ENCODE measurements at places on chromosomes 6 and 20.

DNA sequence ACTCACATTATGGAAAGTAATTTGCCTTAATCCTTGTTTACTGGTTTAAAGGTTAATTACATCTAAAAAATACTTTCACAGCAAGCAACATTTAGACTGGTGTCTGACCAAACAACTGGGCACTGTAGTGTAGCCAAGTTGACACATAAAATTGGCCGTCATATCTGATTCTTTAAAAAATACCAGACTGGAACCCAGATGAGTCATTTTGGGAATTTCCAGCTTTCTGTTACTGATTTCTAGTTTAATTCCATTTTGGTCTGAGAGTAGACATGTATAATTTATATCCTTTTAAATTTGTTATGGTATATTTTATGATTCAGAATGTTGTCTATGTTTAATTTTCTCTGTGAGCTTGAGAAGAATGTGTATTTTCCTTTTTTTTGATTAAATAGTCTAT, 44.1 kb downstream of the SCP2D1 start:
- no peaks in the 10 kb centered on the region for H3K4me1 ChIP-seq
- no peaks in the 10 kb centered on the region for H3K36me3 ChIP-seq
- H3K4me3 ChIP-seq = no peak overlapping the region
- H3K27me3 ChIP-seq = peaks cover 2% of the 10 kb centered on the region
- no peak overlapping the region for H3K27ac ChIP-seq
- no peak for DNase-seq

DNA sequence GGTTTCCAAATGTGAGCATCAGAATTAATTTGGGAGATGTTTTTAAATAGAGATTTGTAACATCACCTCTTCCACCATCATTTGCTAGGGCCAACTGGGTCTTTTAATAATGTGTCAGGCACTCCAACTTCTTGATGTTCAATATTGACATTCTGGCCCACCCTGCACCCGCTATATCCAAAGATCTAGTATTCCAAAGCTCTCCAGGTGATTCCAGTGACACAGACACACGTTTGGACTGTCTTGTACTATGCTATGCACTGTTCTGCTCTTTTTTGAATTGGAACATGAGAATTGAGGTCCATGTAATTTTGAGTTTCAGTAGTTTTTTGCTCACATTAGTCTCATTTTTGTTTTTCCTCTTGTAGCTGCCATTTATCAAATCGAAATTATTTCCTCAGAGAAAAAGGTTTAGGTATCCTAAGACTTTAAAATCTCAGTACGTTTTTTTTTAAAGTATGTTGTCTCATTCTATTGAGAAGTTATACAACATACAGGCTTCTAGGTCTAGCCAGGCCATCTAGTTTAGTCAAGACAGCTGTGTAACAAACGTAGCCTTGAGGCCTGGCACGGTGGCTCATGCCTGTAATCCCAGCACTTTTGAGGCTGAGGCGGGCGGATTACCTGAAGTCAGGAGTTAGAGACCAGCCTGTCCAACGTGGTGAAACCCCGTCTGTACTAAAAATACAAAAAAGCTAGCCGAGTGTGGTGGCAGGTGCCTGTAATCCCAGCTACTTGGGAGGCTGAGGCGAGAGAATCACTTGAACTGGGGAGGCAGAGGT, 3.1 kb downstream of the BICRAL start:
- peaks cover 23% of the 10 kb centered on the region for H3K36me3 ChIP-seq
- DNase-seq = no peak
- peaks cover 36% of the 10 kb centered on the region for H3K4me1 ChIP-seq
- H3K4me3 ChIP-seq = no peak overlapping the region
- H3K27ac ChIP-seq = peak overlapping the region; percentile 98

DNA sequence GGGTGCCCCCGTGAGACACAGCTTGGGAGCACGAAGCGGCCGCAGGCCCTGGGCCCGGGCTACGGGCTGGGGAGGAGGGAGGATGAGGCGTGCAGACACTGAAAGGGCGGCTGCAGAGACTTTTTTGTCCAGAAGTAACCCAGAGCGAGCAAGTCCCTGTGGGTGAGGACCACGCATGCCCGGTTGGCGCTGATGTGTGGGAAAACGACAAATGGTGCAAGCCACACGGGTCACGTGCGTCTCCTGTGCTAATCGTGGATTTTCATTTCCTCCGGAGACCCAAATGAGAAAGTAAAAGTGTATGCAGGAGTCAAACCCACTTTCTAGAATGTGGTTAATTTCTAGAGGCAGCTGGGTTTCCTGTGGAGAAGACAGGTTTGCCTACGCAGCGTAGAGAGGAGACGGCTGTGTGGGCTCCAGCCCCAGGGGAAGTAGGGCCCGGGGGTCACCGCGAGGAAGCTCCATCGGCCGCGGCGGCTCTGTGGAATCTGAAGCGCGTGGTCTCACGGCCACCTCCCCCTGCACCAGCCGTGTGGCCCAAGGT, 19.0 kb downstream of the DLL1 start:
- peaks cover 59% of the 10 kb centered on the region for H3K27me3 ChIP-seq
- H3K36me3 ChIP-seq = no peaks in the 10 kb centered on the region
- H3K27ac ChIP-seq = peak overlapping the region; percentile 32
- DNase-seq = peak; percentile 91

DNA sequence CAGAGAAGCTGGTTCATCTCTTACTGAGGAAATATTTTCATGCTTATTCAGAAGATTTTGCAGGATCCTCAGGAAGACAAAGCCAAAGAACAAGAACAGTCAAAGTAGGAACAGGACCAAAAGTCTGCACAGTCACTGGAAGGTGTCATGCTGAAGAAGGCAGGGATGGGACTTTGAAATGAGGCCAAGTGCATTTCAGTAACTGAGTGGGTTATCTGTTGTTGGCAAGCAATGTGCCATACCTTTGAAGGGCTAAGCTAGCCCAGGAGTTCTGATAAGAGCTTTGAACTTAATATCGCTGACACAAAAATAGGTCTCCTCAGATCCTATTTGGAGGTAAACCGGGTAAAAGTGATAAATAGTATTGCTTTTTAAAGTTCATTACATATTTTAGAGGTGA, 31.5 kb downstream of the SLC16A10 start:
- no peak overlapping the region for H3K27ac ChIP-seq
- DNase-seq = no peak
- H3K4me3 ChIP-seq = no peak overlapping the region
- H3K27me3 ChIP-seq = no peaks in the 10 kb centered on the region

DNA sequence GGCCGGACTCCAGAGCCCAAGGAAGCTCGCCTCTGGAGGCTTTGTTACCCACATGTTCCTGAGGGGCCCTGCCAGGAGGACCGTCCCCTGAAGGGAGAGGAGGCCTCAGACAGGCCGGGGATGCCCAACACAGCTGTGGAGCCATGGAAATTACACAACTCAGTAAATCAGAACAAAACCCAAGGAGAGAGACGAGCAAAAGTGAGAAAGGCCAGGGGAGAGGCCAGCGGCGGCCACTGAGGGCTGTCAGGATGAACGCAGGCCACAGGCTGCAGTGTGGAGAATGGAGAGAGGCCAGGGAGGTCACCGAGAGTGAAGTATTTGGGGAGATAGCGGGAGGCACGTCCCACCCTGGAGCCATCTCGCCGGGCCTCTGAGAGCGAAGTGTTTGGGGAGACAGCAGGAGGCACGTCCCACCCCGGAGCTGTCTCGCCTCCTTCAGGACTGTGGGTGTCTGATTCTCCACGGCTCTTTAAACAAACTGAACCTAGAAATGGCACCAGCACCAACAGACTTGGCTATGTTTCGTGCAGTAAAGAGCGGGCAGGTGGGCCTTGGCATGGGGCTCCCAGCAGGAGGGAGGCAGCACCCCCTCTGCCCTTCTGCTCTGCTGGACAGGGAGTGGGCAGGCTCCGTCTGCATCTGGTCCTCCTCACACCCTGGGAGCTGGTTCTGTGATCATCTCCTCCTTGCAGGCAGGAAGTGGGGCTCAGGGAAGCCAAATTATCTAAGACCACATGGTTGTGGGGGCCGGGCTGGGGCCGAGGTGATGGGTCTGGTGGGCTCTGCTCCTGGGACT, 91.0 kb downstream of the YTHDF1 start:
- no peak overlapping the region for H3K27ac ChIP-seq
- no peak overlapping the region for H3K4me3 ChIP-seq
- H3K36me3 ChIP-seq = no peaks in the 10 kb centered on the region
- no peaks in the 10 kb centered on the region for H3K4me1 ChIP-seq
- peaks cover 2% of the 10 kb centered on the region for H3K27me3 ChIP-seq

DNA sequence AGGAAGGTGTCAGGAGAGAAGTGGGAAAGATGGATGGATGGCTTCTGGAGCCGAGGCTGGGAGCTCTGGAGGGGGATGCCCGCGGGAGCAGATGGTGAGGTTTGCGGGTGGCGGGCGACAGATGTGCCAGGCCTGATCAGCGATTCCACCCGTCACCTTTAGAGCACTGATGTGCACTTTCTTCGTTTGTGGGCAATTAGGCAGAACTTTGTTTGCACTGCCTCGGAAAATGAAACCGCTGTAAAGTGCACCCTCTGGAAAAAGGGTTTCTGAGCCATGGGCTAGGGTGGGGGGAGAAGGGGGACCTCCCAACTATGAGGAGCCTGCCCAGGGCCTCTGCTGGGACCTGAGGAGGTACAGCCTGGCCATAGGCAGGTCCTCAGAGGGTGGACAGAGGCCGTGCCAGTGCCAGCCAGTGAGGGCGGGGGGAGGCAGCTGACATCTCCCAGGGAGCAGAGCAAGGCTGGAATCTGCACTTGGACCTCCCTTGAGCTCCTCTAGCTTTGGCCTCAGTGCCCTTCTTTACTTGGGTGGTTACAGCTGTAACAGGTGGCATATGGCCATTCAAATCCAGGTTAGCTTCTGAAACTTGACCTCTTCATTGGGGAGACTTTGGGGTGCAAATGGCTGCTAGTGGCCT, 58.7 kb downstream of the CD40 start:
- no peaks in the 10 kb centered on the region for H3K4me1 ChIP-seq
- peaks cover 36% of the 10 kb centered on the region for H3K27me3 ChIP-seq
- no peak overlapping the region for H3K4me3 ChIP-seq
- no peak overlapping the region for H3K27ac ChIP-seq
- H3K36me3 ChIP-seq = no peaks in the 10 kb centered on the region
- DNase-seq = no peak

GRCh38 chr6:15309611-15310283, 63.9 kb downstream of the JARID2 start:
- H3K27ac ChIP-seq = peak overlapping the region; percentile 74
- H3K4me1 ChIP-seq = peaks cover 65% of the 10 kb centered on the region
- peaks cover 30% of the 10 kb centered on the region for H3K36me3 ChIP-seq
- no peak for DNase-seq
- no peaks in the 10 kb centered on the region for H3K27me3 ChIP-seq

- H3K27me3 ChIP-seq = no peaks in the 10 kb centered on the region
- H3K4me3 ChIP-seq = no peak overlapping the region
- H3K27ac ChIP-seq = no peak overlapping the region
- no peaks in the 10 kb centered on the region for H3K4me1 ChIP-seq
- no peak for DNase-seq
- no peaks in the 10 kb centered on the region for H3K36me3 ChIP-seq
Measured at GRCh38 chr20:15927893-15928650, 645.2 kb downstream of the KIF16B start.

- H3K36me3 ChIP-seq = no peaks in the 10 kb centered on the region
- no peak overlapping the region for H3K4me3 ChIP-seq
- H3K27me3 ChIP-seq = no peaks in the 10 kb centered on the region
- H3K27ac ChIP-seq = no peak overlapping the region
- DNase-seq = no peak
Measured at GRCh38 chr6:30749554-30750378, 5.4 kb upstream of the IER3 start.

DNA sequence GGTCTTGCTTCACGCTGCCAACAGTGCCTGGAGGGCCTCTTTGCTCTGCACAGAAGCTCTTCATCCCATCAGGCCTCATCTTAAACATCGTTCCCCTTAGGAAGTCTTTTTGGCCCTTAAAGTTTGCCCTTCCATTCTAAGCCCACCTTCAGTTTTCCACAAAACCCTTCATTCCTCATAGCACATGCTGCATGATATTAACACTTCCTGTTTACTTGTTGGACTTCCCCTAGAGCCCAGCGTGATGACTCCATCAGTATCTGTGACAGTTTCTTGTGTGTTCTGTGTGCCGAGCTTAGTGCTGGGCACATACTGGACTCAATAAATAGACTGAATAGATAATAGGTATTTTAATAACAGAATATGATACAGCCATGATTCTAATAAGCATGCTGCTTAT, 2.2 kb downstream of the NT5DC1 start:
- H3K4me1 ChIP-seq = peaks cover 44% of the 10 kb centered on the region
- no peak for DNase-seq
- H3K4me3 ChIP-seq = peak overlapping the region; percentile 95
- H3K36me3 ChIP-seq = peaks cover 5% of the 10 kb centered on the region
- no peak overlapping the region for H3K27ac ChIP-seq
- H3K27me3 ChIP-seq = no peaks in the 10 kb centered on the region

- peak; percentile 62 for DNase-seq
- H3K4me3 ChIP-seq = peak overlapping the region; percentile 63
- H3K27me3 ChIP-seq = no peaks in the 10 kb centered on the region
- H3K36me3 ChIP-seq = peaks cover 43% of the 10 kb centered on the region
Measured at GRCh38 chr6:90194371-90194841, 102.2 kb downstream of the BACH2 start.

DNA sequence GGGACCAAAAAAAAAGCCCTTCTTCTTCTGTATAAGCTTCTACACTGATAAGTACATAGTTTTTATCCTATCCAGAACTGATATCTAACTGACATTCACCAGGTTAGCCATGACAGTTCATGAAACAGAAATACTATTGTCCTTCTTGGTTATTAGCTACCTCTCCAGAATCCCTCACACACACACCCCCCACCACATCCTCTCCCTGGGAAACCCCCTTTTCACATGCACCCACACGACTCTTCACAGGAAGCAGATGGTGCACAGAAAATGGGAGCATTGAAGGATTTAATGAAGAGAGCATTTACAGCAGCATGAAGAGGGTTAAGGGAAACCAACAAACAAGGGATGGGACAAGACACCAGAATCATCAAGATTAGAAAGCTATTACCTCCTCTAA, 88.9 kb downstream of the FHL5 start:
- H3K4me3 ChIP-seq = no peak overlapping the region
- H3K27me3 ChIP-seq = peaks cover 2% of the 10 kb centered on the region
- peaks cover 3% of the 10 kb centered on the region for H3K4me1 ChIP-seq

DNA sequence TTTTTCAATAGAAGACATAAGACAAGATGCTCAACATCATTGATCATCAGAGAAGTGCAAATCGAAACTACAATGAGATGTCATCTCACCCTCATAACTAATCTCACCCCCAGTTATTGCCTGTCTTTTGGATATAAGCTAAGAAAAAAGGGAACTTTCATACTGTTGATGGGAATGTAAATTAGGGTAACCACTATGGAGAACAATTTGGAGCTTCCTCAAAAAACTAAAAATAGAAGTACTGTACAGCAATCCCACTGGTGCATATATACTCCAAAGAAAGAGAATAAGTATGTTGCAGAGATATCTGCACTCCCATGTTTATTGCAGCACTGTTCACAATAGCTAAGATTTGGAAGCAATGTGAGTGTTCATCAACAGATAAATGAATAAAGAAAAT, 26.4 kb upstream of the PHF3 start:
- no peak overlapping the region for H3K27ac ChIP-seq
- H3K27me3 ChIP-seq = peaks cover 13% of the 10 kb centered on the region
- no peaks in the 10 kb centered on the region for H3K36me3 ChIP-seq

GRCh38 chr6:155473741-155474140, 18.1 kb upstream of the NOX3 start:
- no peak overlapping the region for H3K27ac ChIP-seq
- H3K4me3 ChIP-seq = no peak overlapping the region
- no peaks in the 10 kb centered on the region for H3K27me3 ChIP-seq
- H3K4me1 ChIP-seq = no peaks in the 10 kb centered on the region
- H3K36me3 ChIP-seq = no peaks in the 10 kb centered on the region

Measured in activated CD4-positive, alpha-beta T cell treated with anti-CD3 and anti-CD28 coated beads, Interleukin-2, amount 10 ng/mL, durations not matched to agents 24 days and 14 days (primary cell).